NCI-H446 (cell line): ENCODE measurements at places on chromosomes 6 and 20.

GRCh38 chr6:24775520-24776058 lies 852 bp downstream of the GMNN start:
- no peak for DNase-seq

GRCh38 chr20:24784607-24785006 lies 164.5 kb upstream of the CST7 start:
- no peak for DNase-seq

DNA sequence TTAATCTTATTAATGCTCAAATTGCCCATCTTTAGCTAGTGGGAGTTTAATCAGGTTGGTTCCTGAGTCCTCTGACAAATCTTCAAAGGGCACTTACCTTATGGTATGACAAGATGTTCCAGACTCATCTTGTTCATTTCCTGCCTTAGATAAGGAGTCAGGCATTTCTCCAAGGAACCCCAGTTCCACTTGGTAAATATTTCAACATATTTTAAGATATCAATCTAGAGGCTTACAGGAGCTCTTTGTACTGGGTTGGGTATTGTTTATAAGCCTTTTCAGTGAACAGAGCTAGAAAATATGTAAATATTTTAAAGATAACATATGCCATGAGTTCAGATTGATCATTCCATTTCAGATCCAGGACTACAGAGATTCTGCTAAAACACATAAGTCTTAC lies 159.8 kb downstream of the RCAN2 start:
- no peak for DNase-seq

GRCh38 chr6:169958510-169958909 lies 207.1 kb downstream of the ERMARD start:
- no peak for DNase-seq

DNA sequence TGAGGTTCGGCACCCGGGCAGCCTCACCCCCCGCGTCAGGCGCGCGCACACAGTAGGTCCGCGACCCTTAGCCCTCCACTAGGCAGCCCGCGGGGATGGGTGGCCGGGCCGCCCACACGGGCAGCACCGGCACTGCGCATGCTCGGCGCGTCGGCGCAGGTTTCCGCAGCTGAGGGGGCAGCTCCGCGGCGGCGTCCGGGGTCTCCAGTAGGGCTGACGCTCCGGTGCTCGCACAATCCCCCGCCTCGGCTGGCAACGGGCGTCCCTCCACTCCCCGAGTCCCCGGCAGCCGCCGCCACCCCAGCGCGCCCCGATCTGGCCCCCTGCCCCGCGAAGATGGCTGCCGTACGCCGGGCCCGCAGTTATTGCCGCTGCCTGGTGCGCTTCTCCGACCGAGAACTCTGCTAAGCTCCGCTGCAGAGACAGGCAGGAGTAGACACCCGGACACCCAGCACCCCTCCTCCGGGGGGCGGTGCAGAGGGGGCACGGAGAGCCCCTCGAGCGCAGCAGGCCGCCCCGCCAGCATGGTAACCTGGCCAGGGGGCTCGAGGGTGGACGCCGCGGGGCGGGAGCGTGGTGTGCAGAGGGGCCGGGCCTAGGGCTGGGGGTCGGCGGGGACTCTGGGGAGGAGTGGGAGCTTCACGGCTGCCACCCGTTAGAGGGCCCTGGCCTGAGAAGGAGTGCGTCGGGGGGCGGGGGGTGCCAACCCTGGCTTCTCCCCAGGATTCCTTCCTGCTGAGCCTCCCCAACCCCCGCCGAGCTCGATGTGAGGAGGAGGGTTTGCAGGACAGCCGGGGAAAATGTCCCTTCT lies at the start of gene FBXO9:
Gene FBXO9, plus strand, starts transcription at position 139 of the 811 bp plus-strand sequence. Its CDS starts 386 bp downstream, at position 525.
- DNase-seq, result peak; percentile 71

- no peak for DNase-seq
These were observed 31.3 kb upstream of the ZFAND3 start for GRCh38 chr6:37788259-37788658.

DNA sequence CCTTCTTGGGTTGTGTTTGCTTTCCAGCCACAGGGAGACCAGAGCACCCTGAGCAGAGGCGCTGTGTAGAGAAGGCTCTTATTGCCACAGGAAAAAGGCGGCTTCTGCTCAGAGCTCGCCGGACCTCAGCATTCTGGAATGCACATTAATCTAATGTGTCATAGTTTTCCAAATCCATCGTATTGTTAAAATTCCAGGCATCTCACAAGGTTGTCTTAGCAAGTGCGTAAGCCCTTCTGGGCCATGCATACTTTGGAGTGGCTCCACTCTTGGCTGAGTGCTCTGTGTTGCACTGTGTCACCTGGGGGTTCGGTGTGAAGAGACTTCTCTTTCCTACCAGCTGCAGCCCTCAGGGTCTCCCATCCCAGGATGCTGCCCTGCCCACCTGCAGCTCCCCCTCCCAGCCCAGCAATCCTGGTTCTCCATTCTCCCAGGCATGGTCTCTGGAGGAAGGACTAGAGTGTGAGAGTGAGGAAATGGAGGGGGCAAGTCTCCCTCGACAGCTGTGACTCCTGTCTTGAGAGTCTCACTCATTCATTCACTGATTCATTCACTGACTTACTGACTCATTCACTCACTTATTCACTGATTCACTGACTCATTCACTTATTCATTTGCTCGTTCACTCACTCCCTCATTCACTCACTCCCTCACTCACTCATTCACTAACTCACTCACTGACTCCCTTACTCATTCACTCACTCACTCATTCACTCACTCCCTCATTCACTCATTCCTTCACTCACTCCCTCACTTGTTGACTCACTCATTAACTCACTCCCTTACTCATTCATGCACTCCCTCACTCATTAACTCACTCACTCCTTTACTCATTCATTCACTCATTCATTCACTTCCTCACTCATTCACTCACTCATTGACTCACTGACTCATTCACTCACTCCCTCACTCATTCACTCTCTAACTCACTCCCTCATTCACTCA lies 83.7 kb upstream of the MPC1 start:
- DNase-seq, result no peak

GRCh38 chr20:49037962-49038387 lies 8.1 kb upstream of the CSE1L start:
- no peak for DNase-seq

DNA sequence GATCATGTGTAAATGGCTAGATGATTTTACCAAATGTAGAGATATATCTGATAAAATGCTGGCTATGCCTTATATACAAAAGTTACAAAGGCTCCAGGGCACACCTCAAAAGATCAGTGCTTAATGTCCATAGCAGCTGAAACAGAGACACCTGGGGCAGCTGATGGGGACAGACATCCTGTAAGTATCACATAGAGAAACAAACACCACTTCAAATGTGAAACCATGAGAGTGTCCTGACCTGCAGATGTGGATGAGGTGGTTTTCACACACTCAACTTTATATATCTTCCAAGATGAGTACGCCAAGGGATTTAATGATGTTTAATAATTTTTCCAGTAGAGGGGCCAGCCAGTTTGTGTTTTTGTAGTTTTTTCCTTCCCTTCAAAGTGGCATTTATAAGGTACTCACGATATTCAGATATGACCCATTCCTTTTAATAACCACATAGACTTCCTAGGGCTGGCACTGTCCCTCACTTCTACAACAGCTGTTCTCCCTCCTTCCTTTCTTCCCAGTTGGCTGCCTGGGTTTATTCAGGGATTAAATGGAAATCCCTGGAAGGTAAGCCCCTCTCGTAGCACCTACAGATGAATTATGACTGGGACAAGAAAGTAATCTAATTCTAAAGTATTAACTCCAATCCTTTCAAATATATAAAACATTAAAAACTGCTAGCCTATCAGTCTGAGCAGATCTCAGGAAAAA lies 50.3 kb upstream of the MCM9 start:
- DNase-seq, result no peak

DNA sequence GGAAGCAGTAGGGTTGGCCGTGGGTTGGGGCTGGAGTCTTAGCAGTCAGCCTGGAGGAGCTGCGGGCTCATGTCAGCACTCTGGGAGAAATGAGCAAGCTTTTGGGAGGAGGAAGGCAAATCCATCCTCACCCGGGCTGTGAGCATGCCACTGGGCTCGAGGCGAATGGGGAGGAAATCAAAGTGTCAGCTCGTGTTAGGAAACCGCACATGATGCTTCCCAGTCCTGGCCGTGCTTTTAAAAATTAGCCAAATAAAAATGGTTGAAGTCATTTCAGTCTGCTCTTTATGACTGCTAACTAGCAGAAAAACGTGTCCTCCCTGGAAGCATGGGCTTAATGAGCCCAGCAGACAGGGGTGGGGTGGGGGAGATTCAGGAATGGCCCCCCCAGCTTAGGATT lies 98.1 kb downstream of the NFATC2 start:
- no peak for DNase-seq

GRCh38 chr6:159194421-159194820 lies 25.2 kb downstream of the FNDC1 start:
- no peak for DNase-seq

DNA sequence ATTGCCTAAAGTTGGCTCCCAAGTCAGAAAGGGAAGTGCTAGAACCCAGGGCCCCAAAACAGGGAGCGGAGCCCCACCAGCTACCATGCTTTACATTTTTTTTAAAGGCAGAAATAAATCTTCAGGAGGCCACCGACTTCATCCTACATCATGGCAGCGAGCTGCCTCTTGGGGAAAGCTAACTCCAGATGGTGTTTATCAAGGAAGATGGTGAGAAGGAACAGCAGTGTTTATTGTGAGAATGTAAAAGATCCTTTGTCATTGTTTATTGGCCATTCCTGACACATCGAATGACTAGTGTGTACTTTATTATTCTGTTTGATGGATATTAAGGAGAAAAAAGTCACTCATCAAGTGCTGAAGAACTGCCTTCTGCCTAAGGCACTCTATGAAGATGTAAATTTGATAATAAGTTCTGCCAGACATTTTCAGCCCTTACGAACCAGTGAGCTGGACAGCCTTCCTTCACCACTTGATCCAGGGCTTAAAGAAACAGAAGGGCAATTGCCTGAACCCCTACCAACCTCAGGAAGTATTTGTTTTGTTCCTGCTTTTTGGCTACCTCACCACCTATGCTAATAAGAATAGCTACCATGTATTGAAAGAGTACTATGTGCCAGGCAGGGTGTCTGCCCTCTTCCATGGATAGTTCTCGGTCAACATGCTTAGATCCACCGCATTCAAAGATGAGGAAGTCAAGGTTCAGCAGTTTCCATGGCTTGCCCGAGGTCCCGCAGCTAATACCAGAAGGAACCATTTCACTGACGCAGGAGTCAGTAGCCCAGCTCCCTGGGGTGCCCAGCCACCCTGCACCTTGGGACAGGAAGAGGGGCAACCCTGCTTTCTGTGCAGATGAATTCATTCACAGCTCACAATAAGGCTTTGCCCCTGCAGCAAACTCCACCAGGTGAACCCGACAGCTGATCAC lies 194.7 kb upstream of the RREB1 start:
- DNase-seq, result peak; percentile 18

DNA sequence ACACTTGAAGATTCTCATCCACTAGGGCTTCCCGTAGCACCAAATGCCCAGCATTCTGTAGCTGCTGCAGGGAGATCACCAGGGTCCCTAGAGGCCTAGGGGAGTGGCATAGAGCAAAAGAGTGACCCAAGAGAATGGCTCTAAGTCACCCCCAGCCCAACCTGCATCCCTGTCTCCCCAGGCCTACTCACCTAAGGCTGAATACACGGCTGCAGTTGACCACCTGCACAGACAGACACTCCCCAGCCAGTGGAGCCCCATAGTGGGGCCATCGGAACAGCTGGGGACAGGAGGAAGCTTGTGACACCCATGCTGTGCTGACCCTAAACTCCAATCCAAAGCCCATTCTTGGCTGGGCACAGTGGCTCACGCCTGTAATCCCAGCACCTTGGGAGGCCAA lies 9.5 kb upstream of the SPAG4 start:
- DNase-seq, result no peak

DNA sequence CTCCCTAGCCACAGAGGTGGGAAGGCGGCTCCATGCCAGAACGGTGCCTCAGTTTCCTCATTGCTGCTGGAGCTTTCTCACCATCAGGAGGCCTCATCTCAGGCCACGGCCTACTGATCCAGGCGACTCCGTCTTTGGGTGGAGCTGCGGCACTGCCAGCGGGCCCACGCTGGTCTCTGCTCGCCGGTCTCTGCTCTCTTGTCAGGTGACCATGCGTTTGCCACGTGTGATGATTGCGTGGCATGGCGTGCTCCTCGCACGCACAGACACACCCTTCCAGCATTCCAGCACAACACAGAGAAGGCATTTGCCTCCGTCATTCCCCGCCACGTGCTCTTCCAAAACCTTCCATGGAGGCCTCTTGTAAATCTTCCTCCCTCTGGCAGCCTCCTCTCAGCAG lies 271.1 kb downstream of the CDH4 start:
- DNase-seq, result no peak

GRCh38 chr20:20487811-20488210 lies 119.9 kb downstream of the INSM1 start:
- DNase-seq, result no peak

GRCh38 chr6:109788687-109789086 lies 97.6 kb downstream of the FIG4 start:
- no peak for DNase-seq

GRCh38 chr6:139686308-139686707 lies 311.9 kb upstream of the CITED2 start:
- no peak for DNase-seq

DNA sequence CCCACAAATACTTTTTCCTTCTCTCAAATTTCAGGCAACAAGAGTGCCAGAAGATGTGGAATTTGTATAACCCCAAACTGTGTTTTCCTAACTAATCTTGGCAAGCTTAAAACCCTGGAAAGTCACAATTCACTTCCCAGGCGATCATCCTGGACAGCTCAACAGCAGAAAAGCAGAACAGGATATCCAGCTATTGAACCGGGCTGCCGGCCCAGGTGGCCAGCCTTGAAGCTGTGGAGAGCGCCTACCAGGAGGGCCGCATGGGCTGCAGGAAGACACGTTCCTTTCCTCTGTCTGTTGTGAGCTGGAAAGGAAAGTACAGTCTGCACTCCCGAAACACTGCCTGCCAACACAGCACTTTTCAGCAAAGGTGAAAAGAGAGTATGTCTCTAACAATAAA lies 719.7 kb upstream of the MARCKS start:
- peak; percentile 62 for DNase-seq

- no peak for DNase-seq
These were observed 48.1 kb upstream of the TNFRSF21 start for GRCh38 chr6:47357827-47358226.

GRCh38 chr6:140566781-140567277 lies 1192.4 kb upstream of the CITED2 start:
- DNase-seq, result no peak

GRCh38 chr6:21556511-21556910 lies 37.0 kb upstream of the SOX4 start:
- DNase-seq, result no peak

GRCh38 chr6:158071121-158072082 lies 89.7 kb downstream of the SYNJ2 start:
- no peak for DNase-seq

- DNase-seq, result no peak
These were observed 7.8 kb downstream of the IL22RA2 start for GRCh38 chr6:137165375-137166246.
